ENCODE measurements at places on chromosomes 16 and 17.

- no peak for DNase-seq
These were observed 22.6 kb downstream of the PRPSAP1 start for GRCh38 chr17:76331083-76331482.

GRCh38 chr17:68320311-68320865 lies 29.1 kb downstream of the ARSG start:
- DNase-seq, result no peak

- DNase-seq, result no peak
These were observed 2.2 kb downstream of the HOXB2 start for GRCh38 chr17:48542698-48543106.

DNA sequence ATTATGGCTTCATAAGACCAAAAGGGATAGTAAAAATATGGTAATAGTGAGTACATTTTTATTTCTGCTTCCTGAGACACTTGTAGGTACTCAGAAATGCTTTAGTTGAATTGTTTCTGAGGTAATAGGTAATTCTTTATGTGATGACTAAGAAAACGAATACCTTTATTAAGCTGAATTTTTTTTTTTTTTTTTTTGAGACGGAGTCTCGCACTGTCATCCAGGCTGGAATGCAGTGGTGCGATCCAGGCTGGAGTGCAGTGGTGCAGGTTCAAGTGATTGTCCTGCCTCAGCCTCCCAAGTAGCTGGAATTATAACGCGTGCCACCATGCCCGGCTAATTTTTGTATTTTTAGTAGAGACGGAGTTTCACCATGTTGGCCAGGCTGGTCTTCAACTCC lies 1.9 kb downstream of the RAD51C start:
- no peak for DNase-seq

GRCh38 chr17:75488693-75489510 lies 26.4 kb downstream of the CASKIN2 start:
- no peak for DNase-seq

GRCh38 chr16:13438064-13438463 lies 481.9 kb upstream of the ERCC4 start:
- no peak for DNase-seq

- DNase-seq, result no peak
These were observed 127.7 kb upstream of the ADAMTS18 start for GRCh38 chr16:77562497-77562896.

DNA sequence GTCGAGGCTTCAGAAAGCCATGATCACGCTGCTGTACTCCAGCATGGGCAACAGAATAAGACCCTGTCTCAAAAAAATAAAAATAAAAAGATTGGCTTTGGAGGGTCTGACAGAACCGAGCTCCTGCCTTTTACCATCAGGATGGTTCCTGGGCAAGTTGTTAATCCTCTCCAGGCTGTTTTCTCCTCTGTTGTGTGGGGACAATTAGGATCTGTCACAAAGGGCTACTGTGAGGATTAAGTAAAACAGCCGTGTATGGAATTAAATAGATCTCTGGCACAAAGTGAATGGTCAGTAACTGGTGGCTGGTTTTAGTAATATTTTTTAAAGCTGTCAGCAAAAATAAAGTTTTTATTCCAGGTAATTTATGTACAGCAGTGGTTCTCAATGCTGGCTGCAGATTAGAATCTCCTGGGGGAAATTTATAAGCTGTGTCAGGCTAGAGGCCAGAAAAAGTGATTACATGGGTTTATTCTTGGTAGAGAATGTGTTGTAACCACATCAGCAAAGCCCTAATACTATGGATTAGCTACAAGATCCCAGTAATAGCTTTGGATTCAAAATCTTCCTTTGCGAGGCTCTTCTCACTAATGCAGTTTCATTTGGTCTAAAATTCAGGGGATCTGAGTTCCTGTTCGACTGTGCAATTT lies 47.2 kb downstream of the GPRC5B start:
- DNase-seq, result no peak

DNA sequence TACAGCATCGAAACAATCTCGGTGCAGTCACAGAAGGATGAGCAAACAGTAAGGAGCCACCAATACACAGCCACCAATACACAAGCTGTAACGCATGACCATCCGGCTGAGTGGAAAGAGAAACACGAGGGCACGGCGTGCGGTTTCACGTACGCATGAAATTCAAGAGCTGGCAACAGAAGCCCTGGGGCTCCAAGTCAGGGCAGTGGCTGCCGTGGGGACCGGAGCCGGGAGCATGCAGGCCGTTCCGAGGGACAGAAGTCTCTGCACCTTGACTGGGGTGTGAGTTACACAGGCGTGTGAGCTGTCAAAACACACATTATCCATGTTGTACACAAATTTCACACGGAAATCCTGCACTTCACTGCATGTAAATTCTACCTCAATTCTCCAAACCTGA lies 50.6 kb upstream of the METRNL start:
- no peak for DNase-seq

DNA sequence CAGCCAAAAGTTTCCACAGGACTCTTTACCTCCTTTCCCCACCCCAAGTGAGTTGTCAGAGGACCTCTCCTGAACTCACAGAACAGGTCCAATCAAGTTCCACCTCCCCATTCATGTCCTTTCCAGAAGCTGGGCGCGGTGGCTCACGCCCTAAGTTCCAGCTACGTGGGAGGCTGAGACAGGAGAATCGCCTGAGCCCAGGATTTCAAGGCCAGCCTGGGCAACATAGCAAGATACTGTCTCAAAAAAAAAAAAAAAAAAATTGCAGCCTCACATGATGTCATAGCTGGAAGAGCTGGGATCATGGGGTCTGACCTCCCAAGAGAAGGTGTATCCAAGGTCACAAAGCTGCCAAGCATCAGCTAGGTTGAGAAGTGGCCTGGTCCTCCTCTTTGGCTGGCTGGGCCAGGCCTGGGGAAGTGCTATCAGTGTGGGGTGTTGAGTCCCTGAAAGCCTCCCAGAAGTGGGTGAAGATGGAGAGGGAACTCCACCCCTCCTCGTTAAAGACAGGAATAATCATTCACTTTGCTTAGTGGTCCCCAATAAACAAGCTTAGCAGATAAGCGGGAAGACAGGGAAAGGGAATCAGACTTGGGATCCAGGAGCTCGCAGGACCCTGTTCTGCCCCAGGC lies 5.5 kb upstream of the MNT start:
- no peak for DNase-seq

- no peak for DNase-seq
These were observed 436.4 kb upstream of the DYNLRB2 start for GRCh38 chr16:80104401-80104800.

DNA sequence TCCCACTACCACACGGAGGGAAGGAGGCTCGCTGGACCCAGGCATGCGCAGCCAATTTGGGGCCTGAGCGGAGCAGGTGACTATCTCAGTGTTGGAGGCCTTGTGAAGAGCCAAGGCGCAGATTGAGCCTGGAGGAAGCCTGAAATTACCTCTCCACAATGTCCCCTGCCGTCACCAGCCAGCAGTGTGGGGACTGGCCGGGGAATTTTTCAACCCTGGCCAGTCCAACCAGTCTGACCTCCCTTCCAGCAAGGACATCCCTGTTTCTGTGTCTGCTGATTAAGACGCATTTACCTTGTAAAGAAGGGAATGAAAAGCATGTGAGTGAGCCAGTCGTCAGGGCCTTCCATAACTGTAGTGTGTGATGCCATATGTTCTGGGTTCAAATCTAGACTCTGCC lies 198.1 kb upstream of the IRX3 start:
- DNase-seq, result no peak

DNA sequence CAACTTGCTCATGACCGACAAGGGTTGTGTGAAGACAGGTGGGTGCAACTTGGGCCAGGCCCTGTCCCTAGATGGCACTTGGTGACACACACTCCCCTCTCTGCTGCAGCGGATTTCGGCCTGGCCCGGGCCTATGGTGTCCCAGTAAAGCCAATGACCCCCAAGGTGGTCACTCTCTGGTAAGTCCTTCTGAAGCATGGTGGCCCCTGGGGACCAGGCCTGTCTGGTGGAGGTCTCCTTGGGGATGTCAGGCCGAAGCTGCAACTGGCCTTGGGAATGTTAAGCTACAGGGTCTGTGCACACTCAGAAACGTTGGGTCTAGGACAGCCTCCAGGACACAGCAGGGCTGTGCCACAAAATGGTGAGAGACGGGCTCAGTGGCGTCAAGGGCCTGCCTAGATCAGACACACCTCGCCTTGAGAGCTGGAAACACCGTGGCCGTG lies 6.8 kb downstream of the CDK10 start:
- DNase-seq, result no peak

DNA sequence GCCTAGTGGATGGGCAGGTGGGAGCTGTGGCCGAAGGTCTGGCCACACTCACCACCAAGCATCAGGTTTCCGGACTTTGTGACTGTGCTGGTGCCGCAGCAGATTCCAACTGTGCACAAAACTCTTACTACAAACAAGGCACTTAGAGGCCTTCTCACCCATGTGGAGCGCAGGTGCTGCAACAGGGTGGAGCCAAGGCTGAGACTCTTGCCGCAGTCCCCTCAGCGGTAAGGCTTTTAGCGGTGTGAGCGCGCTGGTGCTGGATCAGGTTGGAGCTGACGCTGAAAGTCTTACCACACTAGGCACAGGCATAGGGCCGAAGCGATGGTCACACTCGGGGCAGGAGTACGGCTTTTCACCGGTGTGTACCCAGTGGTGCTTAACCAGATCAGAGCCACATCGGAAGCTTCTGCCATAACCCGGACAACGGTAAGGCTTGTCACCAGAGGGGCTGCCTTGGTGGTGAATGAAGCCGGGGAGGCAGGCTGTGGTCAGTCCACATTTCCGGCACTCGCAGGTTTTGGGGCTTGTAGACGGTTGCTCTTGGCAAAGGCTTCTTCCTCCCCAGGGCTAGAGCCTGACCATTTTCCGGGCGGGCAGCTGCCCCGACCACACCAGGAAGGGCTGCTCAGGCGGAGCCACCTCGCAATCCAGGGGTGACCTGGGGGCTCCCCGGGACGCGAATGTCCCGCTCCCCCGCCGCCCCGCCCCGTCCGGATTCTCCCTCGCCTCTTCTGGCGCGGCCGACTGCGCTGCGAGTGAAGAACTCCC lies 1.0 kb upstream of the ARMC5 start:
- peak; percentile 55 for DNase-seq

DNA sequence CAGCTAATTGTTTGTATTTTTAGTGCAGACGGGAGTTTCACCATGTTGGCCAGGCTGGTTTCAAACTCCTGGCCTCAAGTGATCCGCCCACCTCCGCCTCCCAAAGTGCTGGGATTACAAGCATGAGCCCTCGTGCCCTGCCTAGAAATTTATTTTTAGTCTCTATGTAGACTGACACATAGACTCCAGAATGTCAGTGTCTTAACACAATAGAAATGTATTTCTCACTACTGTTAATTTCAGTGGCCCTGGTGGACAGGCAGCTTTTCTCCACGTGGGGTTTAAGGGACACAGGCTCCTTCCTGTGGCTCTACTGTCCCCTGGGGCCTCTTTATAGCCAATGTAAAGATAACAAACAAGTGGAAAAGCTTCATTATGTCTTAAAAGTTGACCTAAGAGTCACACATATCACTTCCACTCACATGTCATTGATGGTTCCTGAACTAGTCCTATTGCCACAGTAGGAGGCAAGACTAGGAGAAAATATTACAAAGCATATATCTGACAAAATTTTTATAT lies 43.8 kb downstream of the COPRS start:
- no peak for DNase-seq

GRCh38 chr17:15267996-15268395 lies 2.9 kb upstream of the PMP22 start:
- no peak for DNase-seq

GRCh38 chr17:17200831-17201230 lies 5.3 kb downstream of the PLD6 start:
- DNase-seq, result no peak

DNA sequence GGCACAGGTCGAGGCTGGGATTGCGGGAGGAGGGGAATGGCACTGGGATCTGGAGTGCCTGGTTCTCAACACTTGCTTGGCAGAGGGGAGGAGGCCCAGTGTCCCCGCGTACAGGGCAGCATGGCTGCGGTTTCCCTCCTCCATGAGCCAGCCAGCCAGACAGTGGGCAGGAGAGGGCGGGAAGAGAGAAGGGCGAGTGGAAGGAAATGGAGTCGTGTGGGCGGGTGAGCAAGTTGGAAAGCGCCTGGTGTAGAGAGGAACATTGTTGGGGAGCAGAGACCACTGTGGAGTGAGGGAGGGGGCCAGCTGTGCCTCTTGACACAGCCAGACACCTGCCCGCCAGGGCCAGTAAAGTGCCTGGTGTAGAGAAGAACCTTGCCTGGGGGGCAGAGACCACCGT lies 130.5 kb downstream of the OR1D5 start:
- DNase-seq, result no peak

DNA sequence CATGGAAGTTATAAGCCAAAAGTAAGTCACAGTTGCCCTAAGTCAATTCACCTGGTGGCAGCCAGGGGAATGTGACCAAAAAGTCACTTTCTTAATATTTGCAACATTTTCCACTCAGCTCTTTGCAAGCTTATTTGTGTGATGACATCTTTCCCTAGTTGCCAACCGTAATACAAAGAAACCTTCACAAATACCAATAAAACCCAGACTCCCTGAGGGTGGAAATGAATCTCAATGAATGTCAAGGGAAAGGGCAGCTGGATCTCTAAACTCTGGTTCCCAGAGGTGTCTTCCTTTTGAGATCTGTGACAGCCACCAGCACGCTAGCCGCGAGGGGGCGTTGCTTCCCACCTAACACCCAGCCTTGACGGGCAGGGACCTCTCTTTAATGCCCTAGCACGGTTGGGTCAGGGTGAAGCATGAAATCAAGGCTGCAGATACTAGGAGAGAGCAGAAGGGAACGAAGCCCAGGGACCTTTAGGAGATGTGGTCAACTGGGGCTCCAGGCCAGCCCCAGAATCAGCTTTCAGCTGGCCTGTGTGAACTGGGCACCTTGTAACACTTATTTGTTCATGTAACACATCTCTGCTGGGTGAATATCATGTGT lies 82.2 kb downstream of the CMC2 start:
- peak; percentile 30 for DNase-seq

- DNase-seq, result no peak
These were observed 79.0 kb upstream of the SMURF2 start for GRCh38 chr17:64741038-64741641.

- DNase-seq, result no peak
These were observed 188.0 kb downstream of the NTN1 start for GRCh38 chr17:9209347-9209746.

Measured in activated naive CD4-positive, alpha-beta T cell treated with Interleukin-2 at 50 U/mL for 16 hours (primary cell).